ENCODE measurements at places on chromosomes 12 and 14. TPM values are rescaled to one million over a fixed set of nuclear protein-coding genes. Genes with fewer than 3 reads are reported as not detected.

GRCh38 chr14:54450535-54450934 is 9.4 kb upstream of the CNIH1 start:
- H3K27ac ChIP-seq, result no peak overlapping the region
- H3K27me3 ChIP-seq, result peaks cover 4% of the 10 kb centered on the region
- peaks cover 3% of the 10 kb centered on the region for H3K4me1 ChIP-seq

Gene ENDOU
- 0.50 TPM for total RNA-seq

- H3K27me3 ChIP-seq, result no peaks in the 10 kb centered on the region
- H3K4me1 ChIP-seq, result peaks cover 79% of the 10 kb centered on the region
- peaks cover 47% of the 10 kb centered on the region for H3K36me3 ChIP-seq
Observed at GRCh38 chr14:103521438-103521950, 1.1 kb downstream of the CKB start.

DNA sequence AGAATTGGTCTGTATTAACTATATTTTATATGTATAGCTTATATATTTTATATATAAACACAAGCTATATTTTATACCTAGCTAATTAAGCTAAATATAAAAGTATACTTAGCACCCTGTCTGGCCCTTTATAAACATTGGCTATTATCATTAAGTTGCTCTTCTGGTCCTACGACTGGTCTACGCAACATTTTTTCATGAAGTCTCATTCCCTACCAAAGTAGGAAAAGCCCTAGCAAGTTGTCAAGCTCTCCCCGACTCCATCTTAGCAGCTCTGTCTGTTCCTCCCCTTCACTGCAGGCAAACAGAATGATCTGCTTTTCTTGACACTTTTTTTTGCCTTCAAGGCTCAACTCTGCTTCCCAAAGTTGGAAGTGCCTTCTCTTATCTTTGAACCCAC is 36.7 kb upstream of the ELK3 start:
- H3K4me1 ChIP-seq, result no peaks in the 10 kb centered on the region
- H3K27ac ChIP-seq, result no peak overlapping the region
- H3K4me3 ChIP-seq, result no peak overlapping the region
- H3K36me3 ChIP-seq, result no peaks in the 10 kb centered on the region
- DNase-seq, result no peak
- no peaks in the 10 kb centered on the region for H3K27me3 ChIP-seq

DNA sequence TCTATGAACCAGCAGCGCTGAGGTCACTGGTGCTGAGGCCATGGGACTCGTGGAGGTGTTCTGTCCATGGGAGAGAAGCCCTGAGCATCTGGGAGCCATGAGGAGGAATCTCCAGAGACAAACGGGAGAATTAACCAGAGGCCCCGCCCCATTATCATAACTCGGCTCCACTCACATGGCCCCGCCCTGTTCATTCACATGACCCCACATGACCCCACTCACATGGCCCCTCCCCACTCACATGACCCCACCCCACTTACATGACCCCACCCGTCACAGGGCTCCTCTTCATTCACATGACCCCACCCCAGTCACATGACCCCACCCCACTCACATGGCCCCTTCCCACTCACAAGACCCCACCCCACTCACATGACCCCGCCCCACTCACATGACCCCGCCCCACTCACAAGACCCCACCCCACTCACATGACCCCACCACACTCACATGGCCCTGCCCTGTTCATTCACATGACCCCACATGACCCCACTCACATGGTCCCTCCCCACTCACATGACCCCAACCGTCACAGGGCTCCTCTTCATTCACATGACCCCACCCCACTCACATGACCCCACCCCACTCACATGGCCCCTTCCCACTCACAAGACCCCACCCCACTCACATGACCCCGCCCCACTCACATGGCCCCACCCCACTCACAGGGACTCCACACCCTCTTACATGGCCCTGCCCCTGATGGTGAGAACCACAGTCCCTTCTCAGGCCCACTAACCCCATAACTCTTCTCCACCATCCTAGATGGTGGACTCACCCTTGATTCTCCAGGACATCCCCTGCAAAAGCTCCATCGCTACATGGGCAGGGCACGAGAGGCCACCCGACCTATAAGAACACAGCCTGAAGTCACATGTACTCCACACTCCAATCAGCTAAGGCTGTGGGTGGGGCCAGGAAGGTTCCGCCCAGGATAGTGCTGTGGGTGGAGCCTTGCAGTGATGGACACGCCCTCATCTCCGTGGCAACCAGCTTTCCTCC is 151.1 kb upstream of the SFSWAP start:
- no peak overlapping the region for H3K4me3 ChIP-seq
- DNase-seq, result no peak
- H3K36me3 ChIP-seq, result no peaks in the 10 kb centered on the region

DNA sequence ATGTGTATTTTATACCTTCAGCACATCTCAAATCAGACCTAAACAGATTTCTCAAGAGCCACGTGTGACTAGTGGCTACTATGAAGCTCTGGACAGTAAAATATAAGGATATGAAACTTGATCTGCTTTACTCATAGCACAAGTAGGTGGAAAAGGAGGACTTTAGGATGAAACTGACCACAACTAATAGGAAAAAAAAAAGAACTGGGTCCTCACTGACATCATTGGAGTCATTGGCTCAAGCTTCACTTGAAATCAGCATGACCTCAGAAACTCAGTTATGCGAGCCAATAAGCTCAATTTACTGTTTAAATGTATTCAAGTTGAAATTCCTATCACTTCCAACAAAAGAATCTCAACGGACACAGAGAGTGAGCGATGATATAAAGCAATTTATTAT is 34.1 kb upstream of the CIT start:
- no peaks in the 10 kb centered on the region for H3K27me3 ChIP-seq
- no peaks in the 10 kb centered on the region for H3K36me3 ChIP-seq
- no peak overlapping the region for H3K4me3 ChIP-seq
- H3K27ac ChIP-seq, result no peak overlapping the region

Gene CIPC
- 35.2 TPM for total RNA-seq

GRCh38 chr12:108751821-108752220 is 20.5 kb upstream of the CORO1C start:
- no peaks in the 10 kb centered on the region for H3K36me3 ChIP-seq
- DNase-seq, result no peak
- no peaks in the 10 kb centered on the region for H3K27me3 ChIP-seq

DNA sequence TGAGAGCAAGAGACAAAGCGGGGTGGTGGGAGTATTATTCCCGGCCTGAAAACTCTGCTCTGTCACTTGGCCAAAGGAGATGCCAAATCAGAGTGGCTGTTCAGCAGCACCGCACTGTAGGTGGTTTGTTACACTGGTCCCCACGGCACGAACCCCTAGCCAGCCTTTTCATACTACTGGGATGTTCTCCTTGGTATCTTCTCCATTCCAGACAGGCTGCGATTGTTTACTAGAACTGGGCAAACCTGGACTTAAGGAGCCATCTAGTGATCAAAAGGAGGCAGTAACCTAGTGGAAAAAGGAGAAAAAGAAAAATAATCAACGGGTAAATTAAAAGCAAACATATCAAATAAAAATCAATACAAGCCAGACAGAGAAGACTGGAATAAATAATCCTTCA is 58.9 kb upstream of the TMTC2 start:
- peak; percentile 17 for DNase-seq
- H3K27ac ChIP-seq, result no peak overlapping the region
- no peak overlapping the region for H3K4me3 ChIP-seq
- H3K27me3 ChIP-seq, result no peaks in the 10 kb centered on the region
- H3K36me3 ChIP-seq, result no peaks in the 10 kb centered on the region

GRCh38 chr12:52837413-52837741 is 3.3 kb upstream of the KRT79 start:
- H3K27me3 ChIP-seq, result no peaks in the 10 kb centered on the region
- no peaks in the 10 kb centered on the region for H3K36me3 ChIP-seq
- no peak for DNase-seq
- H3K4me3 ChIP-seq, result no peak overlapping the region

DNA sequence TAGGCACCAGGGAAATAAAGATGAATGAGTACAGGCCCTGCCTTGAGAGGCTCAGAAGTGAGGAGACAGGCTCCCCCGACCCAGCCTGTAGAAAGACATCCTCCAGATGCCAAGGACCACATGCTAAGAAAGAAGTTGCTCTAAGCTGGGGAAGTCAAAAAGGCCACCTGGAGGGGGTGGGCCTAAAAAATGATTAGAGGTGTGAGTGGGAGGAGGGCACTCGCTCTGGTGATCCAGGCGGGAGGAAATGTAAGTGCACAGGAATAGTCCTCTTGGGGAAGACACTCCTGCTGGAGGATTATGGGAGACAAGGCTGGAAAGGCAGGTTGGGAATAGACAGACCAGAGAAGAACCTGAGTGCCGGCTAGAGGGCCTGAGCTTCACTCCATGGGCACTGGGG is 32.2 kb downstream of the SMUG1 start:
- peaks cover 34% of the 10 kb centered on the region for H3K4me1 ChIP-seq
- H3K36me3 ChIP-seq, result peaks cover 4% of the 10 kb centered on the region
- H3K27ac ChIP-seq, result no peak overlapping the region
- DNase-seq, result no peak
- no peaks in the 10 kb centered on the region for H3K27me3 ChIP-seq
- H3K4me3 ChIP-seq, result no peak overlapping the region

DNA sequence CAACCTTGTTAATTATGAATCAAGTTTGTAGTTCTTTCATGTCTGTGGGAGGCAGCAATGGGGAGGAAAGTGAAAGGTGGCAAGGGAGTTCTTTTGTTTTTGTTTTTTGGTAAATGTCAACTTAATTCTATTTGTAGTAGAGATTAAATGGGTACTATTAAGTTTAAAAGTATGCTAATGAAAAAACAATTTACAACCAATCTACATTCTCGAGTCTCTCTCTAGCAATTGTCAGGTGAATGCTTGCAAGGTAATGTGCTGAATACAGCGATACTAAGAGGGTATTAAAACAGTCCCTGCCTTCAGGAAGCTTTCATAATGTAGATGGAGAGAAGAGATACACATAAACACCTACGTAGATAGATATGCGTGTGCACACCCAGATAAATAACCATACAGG is 1.6 kb upstream of the DACT1 start:
- H3K36me3 ChIP-seq, result no peaks in the 10 kb centered on the region
- no peak for DNase-seq
- H3K27ac ChIP-seq, result peak overlapping the region; percentile 48
